Stimulated activated CD4-positive, alpha-beta T cell treated with anti-CD3 and anti-CD28 coated beads, Interleukin-12 subunit alpha, Interleukin-12 subunit beta, amount 100 ng/mL, for 48 hours (primary cell): ENCODE measurements at places on chromosomes 7 and 10.

DNA sequence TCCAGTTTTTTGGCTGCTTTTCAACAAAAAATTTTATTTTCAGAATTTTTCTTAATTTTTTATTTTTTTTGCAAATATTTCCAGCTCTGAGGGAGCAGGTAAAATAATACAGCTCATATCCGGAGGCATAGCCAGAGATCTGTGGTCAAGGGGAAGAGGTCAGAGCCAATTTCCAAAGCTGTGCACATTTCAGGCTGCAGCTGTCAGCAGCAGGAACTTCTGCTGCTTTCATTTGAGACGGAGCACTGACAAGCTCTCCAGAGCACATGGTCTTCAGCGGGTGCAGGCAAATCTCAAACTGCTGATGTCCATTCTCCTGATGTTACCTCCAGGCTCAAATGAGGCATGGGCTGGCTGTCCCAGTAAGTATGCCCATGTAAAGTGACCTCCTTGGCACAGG is 31.1 kb downstream of the SLC26A4 start:
- DNase-seq = no peak

DNA sequence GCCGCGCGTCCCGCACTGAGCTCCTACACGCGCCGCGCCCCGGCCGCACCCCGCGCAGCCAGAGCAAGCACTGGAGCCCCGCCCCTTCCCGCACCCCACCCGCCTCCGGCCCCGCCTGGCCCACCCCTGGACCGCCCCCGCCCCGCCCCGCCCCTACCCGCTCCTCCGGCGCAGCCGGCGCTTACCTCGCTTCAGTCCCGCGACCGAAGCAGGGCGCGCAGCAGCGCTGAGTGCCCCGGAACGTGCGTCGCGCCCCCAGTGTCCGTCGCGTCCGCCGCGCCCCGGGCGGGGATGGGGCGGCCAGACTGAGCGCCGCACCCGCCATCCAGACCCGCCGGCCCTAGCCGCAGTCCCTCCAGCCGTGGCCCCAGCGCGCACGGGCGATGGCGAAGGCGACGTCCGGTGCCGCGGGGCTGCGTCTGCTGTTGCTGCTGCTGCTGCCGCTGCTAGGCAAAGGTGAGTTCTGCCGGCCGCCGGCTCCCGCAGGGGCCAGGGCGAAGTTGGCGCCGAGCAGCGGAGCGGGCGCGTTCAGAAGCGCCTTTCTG is at the start of gene RET:
Gene RET (plus strand): TSS at position 194 of the 545 bp plus-strand sequence. CDS start 190 bp downstream, at position 384.
- no peak for DNase-seq

DNA sequence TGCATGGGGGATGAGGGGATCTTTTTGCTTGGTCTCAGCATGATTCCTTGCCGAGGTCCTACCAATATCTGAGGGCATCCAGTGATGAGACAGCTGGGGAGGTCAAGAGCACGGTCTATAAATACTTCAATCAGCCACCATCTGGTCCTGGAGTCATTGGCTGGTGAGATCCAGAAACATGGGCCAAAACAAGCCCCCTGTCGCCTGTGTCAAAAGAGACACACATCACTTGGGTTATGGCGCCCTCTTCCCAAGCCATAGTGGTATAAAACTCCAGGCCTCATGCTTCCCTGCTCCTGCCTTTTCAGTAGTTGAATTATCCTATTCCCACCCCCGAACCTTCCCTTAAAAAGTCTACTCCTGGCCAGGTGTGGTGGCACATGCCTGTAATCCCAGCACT is 60.9 kb downstream of the SLC35B4 start:
- DNase-seq = no peak

DNA sequence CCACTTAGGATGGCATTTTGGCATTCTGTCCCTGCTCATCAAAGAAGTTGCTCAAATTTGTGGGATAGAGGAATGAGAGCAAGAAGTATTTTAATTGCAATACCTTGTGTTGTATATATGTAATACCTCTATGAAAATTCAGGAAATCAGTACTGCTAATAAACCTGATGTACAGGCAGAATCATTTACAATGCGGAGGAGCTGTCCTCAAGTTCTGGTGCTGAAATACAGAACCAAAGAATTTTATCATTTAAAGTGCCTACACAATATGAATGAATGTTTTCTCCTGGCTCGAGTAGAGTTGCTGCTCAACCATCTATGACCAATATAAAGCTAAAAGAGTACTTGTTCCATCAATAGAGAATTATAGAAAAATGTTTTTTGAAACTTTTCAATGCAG is 305.8 kb downstream of the PLXNA4 start:
- DNase-seq = no peak

GRCh38 chr10:2232479-2232878 is 495.2 kb upstream of the ADARB2 start:
- DNase-seq = no peak

- DNase-seq = no peak
Observed at GRCh38 chr10:18456984-18457383, 194.4 kb downstream of the NSUN6 start.

DNA sequence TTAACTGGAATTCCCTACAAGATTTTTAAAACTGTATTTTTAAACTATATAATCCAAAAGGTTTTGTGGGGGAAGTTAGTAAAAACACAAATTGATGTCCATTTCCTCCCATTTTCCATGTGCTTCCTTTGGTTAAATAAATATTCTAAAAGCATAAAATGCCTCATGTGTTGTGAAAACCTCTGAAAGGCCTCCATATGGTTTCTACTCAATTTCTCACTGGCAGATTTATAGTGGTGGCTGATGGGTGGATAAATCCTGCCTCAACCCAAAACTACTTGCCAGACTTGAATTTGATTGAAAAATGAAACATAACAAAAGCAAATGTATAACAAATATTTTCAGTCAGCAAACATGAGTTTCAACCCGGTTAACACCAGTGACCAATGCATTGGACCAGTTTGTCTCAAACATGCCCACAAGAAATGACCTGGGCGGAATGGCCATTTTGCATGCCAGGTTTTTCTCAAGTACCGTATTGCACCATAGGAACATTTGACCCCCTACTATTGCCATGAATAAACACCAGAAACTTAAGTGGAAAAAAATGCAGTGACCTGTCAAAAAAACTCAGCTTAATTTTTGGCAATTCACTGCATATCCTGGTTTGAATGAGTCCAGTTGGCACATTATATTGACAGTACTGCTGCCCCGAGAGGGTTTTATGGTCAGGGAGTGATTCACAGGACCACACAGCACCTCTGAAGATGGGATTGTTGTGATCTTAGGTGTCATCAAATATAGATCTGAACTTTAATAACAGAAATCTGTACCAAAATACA is 454.6 kb upstream of the ANKRD30A start:
- no peak for DNase-seq

- DNase-seq = no peak
Observed at GRCh38 chr7:88590963-88591362, 168.5 kb upstream of the ZNF804B start.

- DNase-seq = no peak
Observed at GRCh38 chr10:126101325-126101724, 205.0 kb downstream of the FANK1 start.

GRCh38 chr10:132926070-132926469 is 16.3 kb downstream of the CFAP46 start:
- no peak for DNase-seq

GRCh38 chr10:63173468-63174232 is 40.5 kb downstream of the NRBF2 start:
- DNase-seq = no peak

- DNase-seq = no peak
Observed at GRCh38 chr10:14502431-14502830, 171.7 kb upstream of the FRMD4A start.

DNA sequence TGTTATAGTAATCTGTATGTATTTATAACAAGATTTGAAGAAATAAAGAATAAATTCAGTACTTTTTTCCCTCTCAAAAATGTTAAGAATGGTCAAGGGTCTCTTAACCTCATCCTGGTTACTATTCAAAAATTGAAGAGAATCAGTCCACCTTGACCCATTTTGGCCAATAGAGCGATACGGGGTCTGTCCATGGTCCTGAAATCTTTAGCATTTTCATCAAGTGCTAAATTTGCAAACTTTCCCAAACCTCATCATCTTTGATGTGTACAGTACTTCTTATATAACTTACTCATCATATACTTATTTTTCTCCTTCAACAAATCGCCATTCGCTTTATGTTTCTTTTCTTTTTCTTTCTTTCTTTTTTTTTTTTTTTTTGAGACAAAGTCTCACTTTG is 23.6 kb downstream of the TMEM178B start:
- DNase-seq = no peak

DNA sequence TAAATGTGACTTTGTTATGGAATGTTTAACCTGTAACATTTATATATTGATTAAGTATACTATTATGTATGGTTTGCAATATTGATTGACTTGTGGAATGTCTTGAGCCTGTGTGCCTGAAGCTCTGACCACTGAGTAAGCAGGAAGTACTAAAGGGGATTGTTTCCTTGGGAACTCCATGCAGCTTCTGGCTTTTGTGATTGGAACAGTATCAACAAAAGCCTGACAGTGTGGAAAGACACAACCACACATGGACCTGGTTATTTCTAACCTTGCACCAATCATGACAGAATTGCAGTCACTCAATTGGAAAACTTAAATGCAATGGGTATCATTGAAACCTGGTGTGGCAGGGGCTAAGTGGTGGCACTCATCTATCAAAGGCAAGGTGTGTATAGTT is 45.5 kb upstream of the PIK3CG start:
- DNase-seq = no peak

DNA sequence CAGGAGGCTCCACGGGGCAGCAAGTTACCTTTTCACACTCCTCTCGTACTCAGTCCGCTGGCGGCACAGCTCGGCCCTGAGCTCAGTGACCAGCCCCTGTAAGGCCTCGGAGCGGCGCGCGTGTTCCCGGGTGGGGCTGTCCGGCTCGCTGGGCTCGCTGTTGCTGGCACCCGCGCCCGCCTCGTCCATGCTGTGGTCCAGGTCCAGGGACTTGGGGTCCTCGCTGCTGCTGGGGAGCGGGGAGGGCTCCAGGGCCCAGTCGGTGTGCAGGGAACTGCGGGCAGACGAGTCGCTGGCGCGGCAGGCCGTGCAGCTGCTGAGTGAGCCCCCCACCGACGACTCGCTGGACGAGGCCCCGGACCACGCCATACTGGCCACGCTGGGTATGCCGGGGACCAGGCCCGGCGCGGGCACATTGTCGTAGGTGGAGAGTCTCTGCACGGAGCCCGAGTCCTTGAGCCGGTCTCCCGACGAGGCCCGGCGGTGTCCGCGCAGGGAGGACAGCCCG is 143.8 kb downstream of the MAPK8 start:
- no peak for DNase-seq

GRCh38 chr7:44103923-44104859 is at the start of gene AEBP1:
AEBP1 (plus strand) TSS chr7:44104345; CDS start chr7:44104666, 321 bp downstream.
- DNase-seq = no peak

GRCh38 chr10:71333129-71333887 is 14.2 kb downstream of the SLC29A3 start:
- DNase-seq = no peak

GRCh38 chr7:121547544-121548092 is 151.5 kb upstream of the FAM3C start:
- DNase-seq = no peak

- no peak for DNase-seq
Observed at GRCh38 chr7:27863880-27864279, 123.9 kb downstream of the TAX1BP1 start.

- DNase-seq = no peak
Observed at GRCh38 chr7:83267141-83267631, 104.5 kb upstream of the PCLO start.

- DNase-seq = no peak
Observed at GRCh38 chr7:92790992-92791391, 45.4 kb downstream of the CDK6 start.

DNA sequence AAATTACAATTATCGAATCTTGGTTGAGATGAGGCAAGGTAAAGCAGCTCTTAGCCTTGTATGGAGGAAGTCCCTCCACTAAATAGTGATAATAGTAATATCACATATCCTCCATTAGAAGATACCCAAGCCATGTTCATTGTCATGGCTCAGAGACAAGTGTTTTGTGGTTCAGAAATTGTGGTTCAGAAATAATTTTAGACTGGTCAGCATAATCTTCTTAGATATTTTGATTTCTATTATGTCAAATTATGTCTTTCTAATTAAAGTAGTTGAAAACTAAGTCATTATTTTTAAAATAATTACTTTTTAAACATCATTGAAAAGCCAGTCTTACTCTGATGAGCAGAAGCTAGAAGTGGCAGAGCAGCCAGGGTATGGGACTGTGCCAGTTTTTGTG is 507.7 kb downstream of the HTR7 start:
- no peak for DNase-seq

GRCh38 chr10:86815035-86815617 is 58.7 kb downstream of the BMPR1A start:
- DNase-seq = no peak

- DNase-seq = no peak
Observed at GRCh38 chr10:13006037-13006436, 4.5 kb upstream of the CCDC3 start.

DNA sequence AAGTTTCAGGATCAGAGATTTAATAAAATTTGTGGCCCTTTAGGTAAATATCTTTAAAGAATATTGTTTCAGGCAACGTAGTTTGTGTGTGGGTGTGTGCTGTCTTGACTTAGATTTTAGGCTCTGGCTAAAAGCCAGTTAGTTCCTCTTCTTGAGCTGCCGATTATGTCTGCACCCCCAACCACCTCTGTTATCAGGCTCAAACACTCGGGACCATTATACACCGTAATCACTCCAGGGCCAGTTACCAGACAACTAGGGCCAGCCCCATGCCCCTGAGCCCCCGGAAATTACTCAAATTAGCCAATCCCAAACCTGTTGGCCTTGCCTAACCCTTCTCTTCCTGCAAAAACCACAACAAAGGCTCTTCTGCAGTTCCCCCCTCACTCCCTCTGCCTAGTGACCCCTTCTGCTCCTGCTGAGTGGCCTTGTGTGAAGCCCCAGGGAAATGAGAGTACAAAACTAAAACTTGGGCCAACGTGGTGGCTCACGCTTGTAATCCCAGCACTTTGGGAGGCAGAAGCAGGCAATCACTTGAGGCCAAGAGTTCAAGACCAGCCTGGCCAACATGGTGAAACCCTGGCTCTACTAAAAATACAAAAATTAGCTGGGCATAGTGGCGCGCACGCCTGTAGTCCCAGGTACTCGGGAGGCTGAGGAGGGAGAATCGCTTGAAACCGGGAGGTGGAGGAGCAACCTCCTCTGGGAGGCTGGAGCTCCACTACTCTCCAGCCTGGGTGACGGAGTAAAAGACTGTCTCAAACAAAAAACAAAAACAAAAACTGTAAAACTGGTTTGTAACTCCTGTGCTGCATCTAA is 9.2 kb upstream of the HNRNPF start:
- no peak for DNase-seq

DNA sequence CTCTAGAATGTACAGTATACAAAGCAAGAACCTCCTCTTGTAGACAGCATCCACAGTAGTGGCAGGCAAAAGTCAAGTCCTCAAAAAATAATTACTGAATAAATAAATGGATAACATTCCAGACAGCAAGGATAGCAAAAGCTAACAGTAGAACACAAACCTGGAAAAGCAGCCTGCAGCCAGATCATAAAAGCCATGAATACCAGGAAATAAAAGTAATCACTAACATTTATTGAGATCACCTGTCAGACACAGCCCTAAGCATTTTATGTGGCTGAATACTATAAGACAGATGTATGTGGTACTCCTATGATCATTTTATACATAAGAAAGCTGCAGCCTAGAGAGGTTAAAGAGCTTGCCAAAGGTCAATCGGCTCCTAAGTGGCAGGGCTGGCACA is 34.0 kb downstream of the CUL2 start:
- no peak for DNase-seq

GRCh38 chr10:122445904-122446303 is 8.5 kb upstream of the ARMS2 start:
- DNase-seq = no peak
